ENCODE measurements at places on chromosomes 3 and 15. TPM values are rescaled to one million over a fixed set of nuclear protein-coding genes. Genes with fewer than 3 reads are reported as not detected.

DNA sequence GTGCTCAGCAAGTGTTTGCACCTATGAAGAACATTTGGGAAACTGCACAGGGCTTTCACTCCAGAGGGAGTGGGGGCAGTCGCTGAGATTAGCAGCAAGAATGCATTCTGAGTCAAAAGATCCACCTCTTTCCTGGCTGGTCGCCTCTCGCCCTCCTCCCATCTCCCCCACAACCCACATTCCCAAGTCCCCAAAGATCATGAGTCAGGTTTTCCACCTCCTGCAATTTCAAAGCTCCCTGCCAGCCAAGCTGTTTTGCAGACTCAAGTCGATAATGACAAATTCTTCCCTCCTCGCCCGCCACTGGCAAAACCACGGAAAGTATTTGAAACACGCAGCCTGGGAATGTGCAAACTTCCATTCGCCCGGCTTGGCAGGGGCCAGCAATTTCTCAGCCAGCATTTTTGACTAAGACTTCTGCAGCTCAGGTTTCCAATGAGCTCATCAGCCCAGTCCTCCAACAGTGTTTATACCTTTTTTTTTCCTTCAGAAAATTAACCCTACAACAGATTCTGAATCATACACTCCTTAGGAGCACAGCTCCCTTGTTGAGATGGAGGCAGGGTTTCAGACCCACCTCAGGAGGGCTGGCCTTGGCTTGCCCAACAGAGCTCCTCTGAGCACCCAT lies 181.4 kb downstream of the SMAD6 start:
- H3K36me3 ChIP-seq, result no peaks in the 10 kb centered on the region
- no peaks in the 10 kb centered on the region for H3K27me3 ChIP-seq
- H3K4me1 ChIP-seq, result peaks cover 2% of the 10 kb centered on the region
- no peak for DNase-seq
- no peak overlapping the region for H3K27ac ChIP-seq

DNA sequence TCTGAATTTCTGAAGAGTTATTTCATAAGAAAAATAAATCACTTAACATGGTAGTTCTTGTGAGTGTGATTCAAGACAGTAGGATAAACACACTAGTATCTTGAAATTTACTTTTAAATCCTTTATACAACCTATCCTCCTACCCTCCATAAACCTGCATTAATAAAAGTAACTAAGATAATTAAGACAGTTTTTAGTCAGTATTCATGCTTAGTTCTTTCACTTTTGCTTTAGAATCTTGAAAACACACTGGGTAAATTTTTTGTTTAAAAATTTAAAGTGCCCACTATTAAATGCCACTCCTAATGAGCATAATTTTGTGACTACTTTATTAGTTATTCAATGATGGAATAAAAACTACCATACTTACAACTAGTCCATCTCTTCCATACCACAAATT lies 28.8 kb downstream of the GOLIM4 start:
- H3K4me1 ChIP-seq, result peaks cover 5% of the 10 kb centered on the region
- H3K4me3 ChIP-seq, result no peak overlapping the region
- no peak for DNase-seq
- H3K27ac ChIP-seq, result no peak overlapping the region

DNA sequence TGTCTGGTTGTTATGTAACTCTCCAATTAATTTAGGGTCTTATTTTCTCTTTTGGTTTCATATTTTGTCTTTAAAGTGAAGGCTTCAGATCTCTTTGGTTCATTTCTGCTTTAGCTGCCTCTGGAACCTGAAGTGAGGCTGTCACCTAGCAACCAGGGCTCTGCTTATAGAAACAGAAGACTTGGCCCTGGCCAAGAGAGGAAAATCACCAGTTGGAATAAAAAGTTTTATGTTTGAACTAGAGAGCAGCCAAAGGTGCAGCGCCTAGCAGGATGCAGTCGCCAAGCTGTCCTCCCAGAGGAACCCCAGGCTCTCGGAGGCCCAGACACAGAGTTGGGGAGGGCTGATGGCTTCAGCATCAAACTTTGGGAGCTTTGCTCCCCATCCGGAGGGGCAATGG lies 41.1 kb downstream of the LYZL4 start:
- H3K4me1 ChIP-seq, result no peaks in the 10 kb centered on the region
- H3K27ac ChIP-seq, result no peak overlapping the region
- no peak overlapping the region for H3K4me3 ChIP-seq
- no peaks in the 10 kb centered on the region for H3K36me3 ChIP-seq

DNA sequence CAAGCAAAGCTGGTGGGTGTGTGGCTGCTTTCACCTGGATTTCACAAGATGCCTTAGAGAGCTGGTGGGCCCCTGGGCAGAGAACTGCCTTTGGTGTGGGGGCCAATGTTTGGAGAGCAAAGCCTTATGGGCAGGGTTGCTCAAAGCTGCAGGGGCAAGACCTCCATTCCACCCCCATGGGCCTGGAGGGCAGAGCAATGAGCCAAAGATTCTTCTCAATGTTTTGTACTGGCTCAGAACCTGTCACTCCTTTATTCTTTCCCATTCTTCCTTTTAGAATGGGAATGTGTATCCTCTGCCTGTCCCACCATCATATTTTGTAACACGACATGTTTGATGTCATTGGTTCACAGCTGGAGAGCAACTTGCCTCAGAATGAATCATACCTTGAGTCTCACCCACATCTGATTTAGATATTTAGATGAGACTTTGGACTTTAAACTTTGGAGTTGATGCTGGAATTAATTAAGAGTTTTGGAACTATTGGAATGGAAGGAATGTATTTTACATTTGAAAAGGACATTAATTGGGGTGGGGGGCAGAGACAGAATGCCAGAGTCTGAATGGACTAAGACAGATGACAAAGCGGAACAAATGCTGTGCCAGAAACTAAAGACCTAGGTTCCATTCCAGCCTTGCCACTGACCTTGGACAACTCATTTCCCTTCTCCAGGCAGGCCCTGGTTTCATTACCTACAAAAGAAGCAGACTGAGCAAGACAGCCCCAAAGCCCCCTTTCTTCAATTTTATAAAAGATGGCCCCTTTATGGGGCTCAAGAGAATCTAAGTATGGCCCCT lies 72.9 kb downstream of the DAPK2 start:
- H3K4me1 ChIP-seq, result peaks cover 39% of the 10 kb centered on the region
- no peaks in the 10 kb centered on the region for H3K36me3 ChIP-seq

GRCh38 chr3:23275814-23276213 lies 72.7 kb downstream of the UBE2E2 start:
- no peaks in the 10 kb centered on the region for H3K27me3 ChIP-seq
- no peak overlapping the region for H3K4me3 ChIP-seq
- no peak for DNase-seq
- H3K36me3 ChIP-seq, result peaks cover 6% of the 10 kb centered on the region
- H3K27ac ChIP-seq, result no peak overlapping the region

DNA sequence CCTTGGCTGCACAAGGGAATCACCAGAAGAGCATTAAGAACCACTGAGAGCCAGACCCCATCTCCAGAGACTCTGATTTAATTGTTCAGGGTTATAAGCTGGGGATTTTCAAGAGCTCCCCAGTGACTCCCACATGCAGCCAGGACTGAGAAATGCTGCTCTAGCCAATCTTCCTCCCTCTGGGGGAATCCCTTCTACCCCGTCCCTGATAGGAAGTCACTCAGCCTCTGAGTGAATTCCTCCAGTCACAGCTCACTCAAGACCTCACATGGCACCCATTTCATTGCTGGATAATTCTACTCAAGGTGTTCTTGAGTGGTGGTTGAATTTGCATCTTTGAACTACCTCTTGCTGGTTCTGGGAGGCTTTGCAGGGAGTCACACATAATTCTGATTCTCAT lies 10.7 kb downstream of the CCR3 start:
- no peak overlapping the region for H3K27ac ChIP-seq
- H3K4me1 ChIP-seq, result no peaks in the 10 kb centered on the region
- peaks cover 16% of the 10 kb centered on the region for H3K27me3 ChIP-seq

GRCh38 chr3:27577504-27577903 lies 93.3 kb upstream of the SLC4A7 start:
- H3K27ac ChIP-seq, result no peak overlapping the region
- H3K4me1 ChIP-seq, result peaks cover 12% of the 10 kb centered on the region
- H3K4me3 ChIP-seq, result no peak overlapping the region
- H3K36me3 ChIP-seq, result no peaks in the 10 kb centered on the region

GRCh38 chr3:117927825-117928224 lies 1106.8 kb downstream of the IGSF11 start:
- no peak overlapping the region for H3K27ac ChIP-seq
- H3K4me3 ChIP-seq, result no peak overlapping the region
- no peak for DNase-seq
- no peaks in the 10 kb centered on the region for H3K36me3 ChIP-seq

Gene RASGRF1
- not detected for total RNA-seq

Gene RPL32
- total RNA-seq, result 2,981 TPM

Gene CHRD
- total RNA-seq, result not detected

Gene SKOR1
- total RNA-seq, result 0.09 TPM
